ENCODE measurements at places on chromosomes 3 and 15.
A peak's percentile ranks its signal among the peaks of the same experiment; 100 is the strongest.

- no peak for DNase-seq
Measured at GRCh38 chr3:88444251-88444650, 294.5 kb downstream of the C3orf38 start.

DNA sequence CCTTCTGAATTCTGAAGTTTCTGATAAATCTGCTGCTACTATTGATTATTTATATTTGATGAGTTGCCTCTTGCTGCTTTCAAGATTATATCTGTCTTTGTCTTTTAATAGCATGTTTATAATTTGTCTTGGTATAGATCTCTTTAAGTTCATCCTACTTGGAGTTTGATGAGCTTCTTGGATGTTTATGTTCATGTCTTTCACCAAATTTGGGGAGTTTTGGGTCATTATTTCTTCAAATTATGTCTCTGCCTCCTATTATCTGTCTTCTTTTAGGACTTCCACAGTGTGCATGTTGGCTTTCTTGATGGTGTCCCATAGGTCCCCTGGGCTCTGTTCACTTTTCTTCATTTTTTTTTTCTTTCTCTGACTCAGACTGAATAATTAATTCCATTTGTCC is 32.3 kb upstream of the EDEM1 start:
- no peak for DNase-seq

DNA sequence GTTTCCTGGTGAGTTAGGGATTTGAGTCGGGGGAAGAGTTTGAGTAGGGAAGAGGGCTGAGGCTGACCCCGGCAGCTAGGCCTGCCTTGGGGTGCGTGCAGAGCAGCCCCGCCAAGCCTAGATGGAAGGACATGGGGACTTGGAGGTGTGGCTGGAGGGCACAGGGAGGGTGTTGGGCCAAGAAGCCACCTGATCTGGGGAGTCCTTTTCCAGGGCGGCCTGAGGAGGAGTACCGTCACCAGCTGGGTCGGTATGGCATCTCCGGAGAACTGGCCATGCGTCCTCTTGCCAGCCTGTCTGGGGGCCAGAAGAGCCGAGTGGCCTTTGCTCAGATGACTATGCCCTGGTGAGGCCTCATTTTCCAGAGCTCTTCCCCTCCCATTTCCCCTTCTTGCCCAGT is 6.9 kb downstream of the ABCF3 start:
- DNase-seq = no peak

- no peak for DNase-seq
Measured at GRCh38 chr3:61626484-61626883, 65.1 kb downstream of the PTPRG start.

GRCh38 chr3:14434126-14434497 is 31.7 kb downstream of the SLC6A6 start:
- no peak for DNase-seq

DNA sequence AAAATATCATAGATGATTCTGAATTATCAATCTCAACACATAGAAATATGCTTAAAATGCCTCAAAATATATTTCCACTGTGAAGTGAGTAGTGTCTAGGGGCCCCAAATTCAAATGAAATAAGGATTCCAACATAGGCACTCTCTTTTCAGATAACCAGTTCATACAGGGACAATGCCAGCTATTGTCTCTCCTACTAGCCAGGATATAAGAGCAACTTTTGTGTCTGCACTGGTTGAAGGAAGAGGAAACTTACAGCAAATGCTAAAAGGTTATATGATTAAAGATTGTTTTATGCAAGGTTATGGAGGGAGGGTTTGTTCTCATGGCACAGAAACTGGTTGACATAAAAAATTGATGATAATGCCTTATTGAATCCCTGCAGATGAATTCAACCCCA is 579.4 kb upstream of the ALCAM start:
- DNase-seq = no peak

DNA sequence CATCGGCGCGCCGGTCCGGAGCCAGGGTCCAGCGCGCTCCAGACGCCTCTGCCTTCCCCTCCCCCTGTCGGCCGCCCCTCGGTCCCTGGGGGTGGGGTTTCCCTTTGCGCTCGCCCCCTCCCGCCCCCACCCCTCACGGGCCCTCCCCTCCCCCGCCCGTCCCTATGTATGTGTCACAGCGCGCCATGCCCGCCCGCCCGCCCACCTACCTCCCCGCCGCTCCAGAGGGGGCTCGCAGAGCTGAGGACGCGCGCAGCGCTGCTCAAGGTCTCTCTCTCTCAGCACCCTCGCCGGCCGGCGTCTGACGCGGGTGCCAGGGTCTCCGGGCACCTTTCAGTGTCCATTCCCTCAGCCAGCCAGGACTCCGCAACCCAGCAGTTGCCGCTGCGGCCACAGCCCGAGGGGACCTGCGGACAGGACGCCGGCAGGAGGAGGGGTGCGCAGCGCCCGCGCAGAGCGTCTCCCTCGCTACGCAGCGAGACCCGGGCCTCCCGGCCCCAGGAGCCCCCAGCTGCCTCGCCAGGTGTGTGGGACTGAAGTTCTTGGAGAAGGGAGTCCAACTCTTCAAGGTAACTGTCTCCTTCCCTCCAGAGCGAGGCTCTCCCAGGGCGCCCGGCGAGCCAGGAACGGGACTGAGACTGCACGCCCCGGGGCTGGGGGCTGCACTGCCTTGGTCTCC is at the start of gene ACAN:
TSS of gene ACAN (plus strand) at position 196 of the 679 bp plus-strand sequence. CDS start 32,771 bp downstream, outside the sequence.
- DNase-seq = no peak

- DNase-seq = no peak
Measured at GRCh38 chr3:154119951-154120350, 1.2 kb upstream of the ARHGEF26 start.

- no peak for DNase-seq
Measured at GRCh38 chr3:24589513-24589851, 94.8 kb upstream of the THRB start.

DNA sequence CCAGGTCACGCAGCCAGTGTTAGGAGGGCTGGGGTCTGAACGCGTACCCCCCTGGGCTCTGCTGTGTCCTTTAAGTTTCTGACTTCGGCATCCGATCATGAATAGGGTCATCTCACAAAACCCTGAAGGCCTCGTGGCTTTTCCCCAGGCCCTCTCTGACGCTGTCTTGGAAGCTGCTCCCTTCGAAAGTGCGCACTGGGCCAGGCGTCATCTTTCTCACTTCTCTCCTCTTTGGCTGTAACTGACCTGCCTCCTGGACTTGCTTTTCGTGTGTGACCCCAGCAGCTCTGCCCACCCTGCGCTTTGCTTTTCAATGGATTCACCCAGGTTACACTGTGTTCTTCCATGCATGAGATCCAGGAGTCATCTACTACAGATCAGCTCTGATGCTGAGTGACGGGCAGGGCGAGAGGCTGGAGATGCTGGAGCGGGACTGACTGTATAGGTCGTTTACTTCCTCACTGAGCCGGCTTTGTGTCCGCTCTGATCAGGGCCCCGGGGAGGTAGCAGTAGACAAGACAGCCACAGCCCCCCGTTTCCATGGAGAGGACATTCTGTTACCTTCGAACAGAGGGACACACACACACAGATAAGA is 45.0 kb upstream of the PCSK6 start:
- DNase-seq = no peak

DNA sequence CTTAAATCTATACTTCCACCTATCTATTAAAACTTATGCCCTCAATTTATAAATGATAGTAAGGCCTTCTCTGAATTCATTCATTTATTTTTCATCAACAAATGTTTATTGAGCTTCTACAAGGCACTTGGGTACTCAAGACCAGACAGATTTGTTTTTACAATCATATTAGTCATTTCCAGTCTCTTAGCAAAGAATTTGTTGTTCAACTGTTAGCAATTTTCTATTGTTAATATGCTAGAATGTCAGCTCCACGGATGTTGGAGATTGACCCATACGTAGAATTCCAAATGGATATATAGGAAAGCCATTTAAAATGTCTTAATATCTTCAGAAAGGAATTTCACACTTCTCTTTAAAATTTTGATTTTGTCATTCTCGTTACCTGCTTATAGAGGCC is 36.7 kb downstream of the ZBTB38 start:
- DNase-seq = no peak

DNA sequence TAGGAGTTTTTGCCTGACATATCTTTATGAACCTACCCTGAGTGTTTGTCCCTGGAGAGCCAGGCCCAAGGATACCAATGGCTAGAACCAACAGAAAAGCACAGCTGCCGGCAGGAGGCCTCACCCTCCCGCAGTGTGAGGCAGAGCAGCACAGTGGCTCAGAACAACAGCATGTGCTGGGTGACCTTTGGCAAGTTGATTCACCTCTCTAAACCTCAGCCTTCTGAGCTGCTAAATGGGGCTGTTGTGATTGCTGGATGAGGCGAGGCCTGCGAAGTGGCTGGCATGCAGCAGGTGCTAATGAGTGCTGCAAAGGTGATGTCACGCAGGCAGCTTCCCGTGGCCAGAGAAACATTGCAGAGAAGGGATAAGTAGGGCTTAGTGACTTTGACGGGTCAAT is 23.3 kb downstream of the IDH2 start:
- DNase-seq = no peak

DNA sequence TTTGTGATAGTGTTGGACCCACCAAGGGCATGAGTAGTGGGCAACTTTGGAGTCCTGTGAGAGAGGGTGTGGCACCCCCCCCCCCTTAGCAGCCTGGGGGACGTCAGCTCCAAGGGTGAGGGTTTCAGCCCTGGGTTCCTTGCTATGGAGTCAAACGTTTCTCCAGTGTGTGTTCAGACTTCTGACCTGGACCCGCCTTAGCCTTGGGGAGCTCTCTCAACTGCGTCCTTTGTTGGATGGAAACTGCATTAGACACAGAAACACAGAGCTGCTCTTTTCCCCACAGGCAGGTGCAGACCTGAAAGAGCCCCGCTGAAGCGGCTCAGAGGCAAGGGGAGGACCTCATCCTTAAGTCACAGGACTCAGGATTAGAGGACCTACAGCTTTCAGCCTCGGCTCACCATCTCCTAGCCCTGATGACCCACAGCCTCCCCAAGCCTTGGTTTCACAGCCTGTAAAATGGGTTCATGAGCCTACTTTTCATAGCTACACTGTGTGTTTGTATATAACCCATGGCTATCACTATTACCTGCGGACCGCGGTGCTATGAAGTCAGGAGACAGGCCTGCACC is 19.9 kb downstream of the ZNF710 start:
- no peak for DNase-seq

DNA sequence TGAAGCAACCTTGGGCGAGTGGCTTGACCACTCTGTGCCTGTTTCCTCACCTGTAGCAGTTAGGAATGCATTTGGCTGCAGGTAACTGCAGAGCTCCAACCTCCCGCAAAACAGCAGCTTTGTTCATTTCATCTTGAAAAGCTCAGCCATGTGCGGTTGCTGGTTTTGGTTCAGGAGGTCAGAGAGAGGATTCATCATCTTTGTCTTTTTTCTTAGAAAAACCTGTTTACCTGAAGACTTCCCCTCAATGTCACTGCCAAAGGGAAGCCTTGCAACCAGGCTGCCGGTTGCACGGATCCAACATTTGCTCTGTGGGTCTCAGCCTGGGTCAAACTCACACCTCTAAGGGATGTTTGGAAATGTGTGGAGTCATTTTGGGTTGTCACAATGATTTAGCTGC is 16.4 kb upstream of the FURIN start:
- DNase-seq = peak; percentile 69

DNA sequence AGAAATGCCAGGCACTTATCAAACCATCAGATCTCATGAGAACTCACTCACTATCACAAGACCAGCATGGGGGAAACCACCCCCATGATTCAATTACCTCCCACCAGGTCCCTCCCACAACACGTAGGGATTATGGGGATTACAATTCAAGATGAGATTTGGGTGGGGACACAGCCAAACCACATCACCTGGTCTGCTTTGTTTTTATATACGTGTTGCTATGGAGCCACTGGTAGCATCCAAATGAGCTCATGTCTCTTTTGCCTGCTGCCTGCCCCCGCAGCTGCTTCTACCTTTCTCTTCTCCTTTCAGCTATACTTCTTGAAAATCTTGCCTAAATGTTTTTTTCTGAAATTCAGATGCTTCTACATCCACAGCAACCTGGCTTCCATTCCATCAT is 26.8 kb upstream of the PCOLCE2 start:
- DNase-seq = no peak

DNA sequence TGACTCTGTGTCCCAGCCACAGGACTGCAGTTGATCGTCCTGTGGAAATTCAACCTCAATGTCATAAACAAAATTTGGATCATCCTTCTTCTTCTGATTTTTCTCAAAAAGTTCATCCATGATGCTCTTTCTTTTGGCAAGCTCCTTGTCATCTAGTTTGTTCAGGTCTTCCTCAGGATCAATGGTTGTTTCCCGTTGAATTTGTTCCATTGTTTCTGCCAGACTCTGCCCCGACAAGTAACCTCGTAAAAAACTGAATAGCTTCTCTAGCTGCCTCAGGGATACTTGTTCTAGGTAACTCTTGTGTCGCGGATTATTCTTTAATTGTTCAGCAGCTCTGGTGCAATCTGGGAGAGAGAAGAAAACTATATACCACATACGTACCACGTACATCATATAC is 4.5 kb downstream of the CEP19 start:
- no peak for DNase-seq

DNA sequence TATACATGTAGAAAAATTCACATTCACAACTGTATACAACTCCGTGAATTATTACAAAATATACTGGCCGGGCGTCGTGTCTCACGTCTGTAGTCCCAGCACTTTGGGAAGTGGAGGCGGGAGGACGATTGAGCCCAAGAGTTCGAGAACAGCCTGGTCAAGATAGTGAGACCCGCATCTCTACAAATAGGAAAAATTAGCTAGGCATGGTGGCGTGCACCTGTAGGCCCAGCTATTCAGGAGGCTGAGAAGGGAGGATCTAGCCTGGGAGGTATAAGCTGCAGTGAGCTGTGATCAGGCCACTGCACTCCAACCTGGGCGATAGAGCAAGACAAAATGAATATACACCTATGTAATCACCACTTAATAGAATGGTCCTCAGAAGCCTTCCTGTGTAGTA is 1.3 kb downstream of the RAD51 start:
- no peak for DNase-seq

DNA sequence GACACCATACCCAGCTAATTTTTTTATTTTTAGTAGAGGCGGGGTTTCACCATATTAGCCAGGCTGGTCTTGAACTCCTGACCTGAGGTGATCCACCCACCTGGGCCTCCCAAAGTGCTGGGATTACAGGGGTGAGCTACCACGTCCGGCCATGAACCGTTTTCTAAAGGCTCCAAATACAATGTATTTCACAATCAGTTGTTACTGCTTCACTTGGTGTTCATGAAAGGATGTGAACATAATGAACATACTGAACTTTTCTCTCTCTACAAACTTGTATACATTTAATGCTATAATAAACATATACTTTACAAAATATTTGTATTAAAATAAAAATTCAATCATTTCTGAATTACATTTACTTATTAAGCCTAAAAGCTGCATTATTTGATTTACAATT is 28.9 kb downstream of the TBL1XR1 start:
- DNase-seq = no peak

- no peak for DNase-seq
Measured at GRCh38 chr3:41207355-41207754, 8.1 kb downstream of the CTNNB1 start.

GRCh38 chr15:25792128-25792527 is 71.0 kb downstream of the ATP10A start:
- DNase-seq = no peak

GRCh38 chr3:127606086-127606805 is 8.0 kb downstream of the MCM2 start:
- no peak for DNase-seq

- no peak for DNase-seq
Measured at GRCh38 chr3:188084752-188085583, 69.0 kb upstream of the LPP start.
